ENCODE measurements at places on chromosomes 7 and 10.

DNA sequence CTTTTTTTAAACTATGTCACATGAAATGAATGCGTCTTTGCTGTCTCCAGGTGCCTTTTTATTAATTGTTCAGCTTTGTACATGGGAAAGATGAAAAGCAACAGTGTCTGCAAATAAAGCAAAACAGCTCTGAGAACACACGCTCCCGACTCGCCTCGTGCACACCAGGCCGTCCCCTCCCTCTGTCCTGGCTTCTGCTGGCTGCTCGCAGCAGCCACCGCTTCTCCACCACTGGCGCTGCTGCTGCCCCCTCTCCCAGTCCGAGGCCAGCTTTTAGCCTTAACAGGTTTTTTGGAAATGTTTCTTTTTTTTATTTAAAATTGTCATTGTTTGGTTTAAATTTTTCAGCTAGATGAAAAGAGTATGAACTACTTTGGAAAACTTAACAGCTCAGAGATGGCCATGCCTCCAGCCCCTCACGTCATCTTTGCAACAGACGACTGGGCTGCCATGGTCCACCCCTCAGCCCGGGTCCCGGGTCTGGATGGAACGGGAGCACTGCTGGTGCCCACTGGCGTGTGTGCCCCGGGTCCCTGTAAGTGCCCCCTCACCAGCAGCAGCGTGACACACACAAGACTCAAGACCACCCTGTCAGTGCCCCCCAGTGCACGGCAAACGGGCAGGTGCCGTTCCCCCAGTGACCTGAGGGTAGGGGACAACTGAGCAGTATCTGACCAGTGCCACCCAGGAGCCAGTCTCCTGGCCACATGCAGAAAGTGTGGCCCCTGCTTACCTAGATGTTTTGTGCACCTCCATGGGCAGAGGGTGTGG, 415.6 kb upstream of the FOXK1 start:
- no peak for DNase-seq

DNA sequence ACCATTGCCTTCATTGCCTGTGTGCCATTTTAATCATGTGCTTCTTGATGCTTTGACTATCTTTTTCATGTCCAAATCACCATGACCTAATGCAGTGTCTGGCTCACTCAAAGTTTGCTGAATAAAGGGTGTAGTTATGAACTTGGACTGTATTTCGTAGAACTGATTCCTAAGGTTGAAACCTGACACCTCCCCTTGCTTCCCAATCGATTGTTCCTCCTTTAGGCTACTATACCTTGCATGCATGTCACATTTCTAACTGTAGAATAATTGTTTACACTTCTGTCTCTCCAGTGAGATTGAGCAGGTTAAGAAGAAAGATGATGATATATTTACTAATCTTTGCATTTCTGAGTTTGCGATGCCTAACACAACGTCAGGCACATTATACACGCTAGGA, 41.0 kb upstream of the CDK1 start:
- DNase-seq, result no peak

DNA sequence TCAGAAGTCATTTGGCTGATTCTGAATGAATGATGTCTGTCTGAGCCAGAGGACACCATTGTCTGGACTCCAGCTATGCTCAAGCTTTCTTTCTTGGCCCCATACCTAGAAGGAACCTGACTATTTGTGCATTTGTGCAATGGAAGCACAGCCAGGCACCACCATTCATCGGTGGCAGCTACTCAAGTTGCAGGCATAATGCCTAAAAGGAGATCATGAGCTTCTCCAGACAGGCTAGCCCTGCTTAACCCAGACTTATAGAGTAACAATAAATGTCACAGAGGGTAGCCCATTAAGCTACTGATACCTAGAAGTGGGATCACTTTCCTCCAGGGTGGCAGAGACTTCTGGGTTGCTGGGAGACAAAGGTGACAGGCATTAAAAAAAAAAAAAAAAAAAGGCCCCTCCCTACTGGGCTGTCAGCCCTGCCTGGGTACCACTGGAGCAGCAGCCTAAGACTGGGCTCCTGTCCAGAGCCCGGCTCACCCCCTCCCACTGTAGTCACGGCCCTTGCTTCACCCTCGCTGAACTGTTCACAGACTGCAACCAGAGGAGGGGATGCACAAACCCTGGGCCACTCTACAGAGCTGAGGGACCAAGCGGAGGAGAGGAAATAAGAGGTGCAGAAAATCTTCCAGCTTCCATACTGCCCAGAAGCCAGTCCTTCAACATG, 75.4 kb upstream of the ATP6V0A4 start:
- no peak for DNase-seq

GRCh38 chr10:124624466-124624865, 119.7 kb downstream of the FAM53B start:
- DNase-seq, result no peak

DNA sequence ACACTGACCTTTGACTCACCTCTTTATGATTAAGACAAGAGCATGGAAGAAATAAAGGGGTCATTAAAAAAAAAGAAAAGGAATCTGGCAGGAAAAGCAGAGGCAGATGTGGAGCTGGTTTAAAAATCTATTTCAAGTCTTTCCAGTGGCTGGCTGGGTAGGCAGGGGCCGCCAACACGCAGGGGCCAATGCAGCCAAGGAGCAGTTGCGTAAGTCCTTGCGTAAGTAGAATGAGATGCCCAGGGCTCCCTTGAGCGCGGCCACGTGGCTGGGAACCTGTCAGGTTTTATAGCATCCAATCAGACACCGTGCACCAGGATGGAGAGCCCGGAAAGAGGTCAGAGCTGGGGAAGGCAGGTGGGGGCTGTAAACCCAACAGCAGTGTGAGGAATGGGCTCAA, 123.8 kb upstream of the INSYN2A start:
- DNase-seq, result no peak

GRCh38 chr10:61159253-61159652, 215.3 kb upstream of the RHOBTB1 start:
- DNase-seq, result no peak

GRCh38 chr10:129774736-129775401, 189.2 kb downstream of the EBF3 start:
- no peak for DNase-seq

GRCh38 chr10:19958787-19959186, 142.6 kb downstream of the PLXDC2 start:
- DNase-seq, result no peak

- no peak for DNase-seq
These were observed 21.8 kb downstream of the VIM start for GRCh38 chr10:17249820-17250219.

DNA sequence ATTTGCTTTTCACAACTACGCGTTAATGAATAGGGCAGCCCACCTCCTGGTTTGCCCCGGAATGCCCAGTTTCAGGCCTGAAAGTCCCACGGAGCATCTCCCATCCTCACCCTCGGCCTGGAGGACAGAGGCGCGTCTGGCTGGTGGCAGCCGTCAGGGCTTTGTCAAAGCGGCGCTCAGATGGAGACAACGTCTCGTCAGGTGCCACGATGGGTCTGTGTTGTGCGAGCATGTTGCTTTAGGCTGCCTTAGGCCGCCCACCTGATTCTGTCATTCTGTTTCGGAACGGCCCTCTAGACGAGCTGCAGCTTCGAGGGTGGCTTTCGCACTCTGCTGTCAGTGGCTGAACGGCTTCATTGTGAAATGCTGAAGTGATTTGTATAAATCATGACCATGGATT, 39.4 kb upstream of the CFAP46 start:
- DNase-seq, result no peak

DNA sequence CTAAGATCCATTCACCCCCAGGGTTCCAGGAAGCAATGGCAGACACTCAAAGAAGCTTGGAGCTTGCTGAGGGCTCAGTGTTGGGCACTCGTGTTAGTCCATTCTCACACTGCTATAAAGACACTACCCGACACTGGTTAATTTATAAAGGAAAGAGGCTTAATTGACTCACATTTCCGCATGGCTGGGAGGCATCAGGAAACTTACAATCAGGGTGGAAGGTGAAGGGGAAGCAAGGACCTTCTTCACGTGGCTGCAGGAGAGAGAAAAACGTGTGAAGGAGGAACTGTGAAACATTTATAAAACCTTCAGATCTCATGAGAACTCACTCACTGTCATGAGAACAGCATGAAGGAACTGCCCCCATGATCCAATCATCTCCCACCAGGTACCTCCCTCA, 44.7 kb upstream of the SMNDC1 start:
- DNase-seq, result no peak

DNA sequence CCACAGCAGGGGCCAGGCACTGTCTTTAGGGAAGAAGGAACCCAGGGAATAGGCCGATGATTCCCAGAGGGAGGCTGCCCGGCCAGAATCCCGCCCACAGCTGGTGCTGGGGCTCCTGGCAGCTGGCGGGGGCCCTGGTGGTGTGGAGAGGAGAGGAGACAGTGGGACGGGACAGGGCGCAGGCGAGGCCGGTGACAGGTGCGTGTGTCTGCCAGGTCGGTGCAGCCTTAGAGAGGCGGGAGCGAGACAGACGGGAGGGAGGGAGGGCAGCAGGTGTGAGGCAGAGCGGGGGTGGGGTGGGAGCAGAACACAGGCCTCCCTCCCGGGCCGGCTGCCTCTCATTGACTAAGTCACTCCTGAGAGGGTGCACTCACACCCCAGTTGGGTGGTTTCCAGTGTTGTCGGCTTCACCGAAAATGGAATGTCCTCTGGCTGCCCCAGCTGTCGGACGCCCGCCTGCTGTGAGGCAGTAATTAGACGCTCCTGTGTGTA, 55.2 kb downstream of the ELFN1 start:
- DNase-seq, result no peak

GRCh38 chr10:12874501-12874900, 127.0 kb downstream of the CCDC3 start:
- no peak for DNase-seq

- DNase-seq, result no peak
These were observed 213.8 kb upstream of the ZNF804B start for GRCh38 chr7:88545663-88546062.

- DNase-seq, result no peak
These were observed 75.5 kb upstream of the PPP2R2D start for GRCh38 chr10:131825150-131825848.

DNA sequence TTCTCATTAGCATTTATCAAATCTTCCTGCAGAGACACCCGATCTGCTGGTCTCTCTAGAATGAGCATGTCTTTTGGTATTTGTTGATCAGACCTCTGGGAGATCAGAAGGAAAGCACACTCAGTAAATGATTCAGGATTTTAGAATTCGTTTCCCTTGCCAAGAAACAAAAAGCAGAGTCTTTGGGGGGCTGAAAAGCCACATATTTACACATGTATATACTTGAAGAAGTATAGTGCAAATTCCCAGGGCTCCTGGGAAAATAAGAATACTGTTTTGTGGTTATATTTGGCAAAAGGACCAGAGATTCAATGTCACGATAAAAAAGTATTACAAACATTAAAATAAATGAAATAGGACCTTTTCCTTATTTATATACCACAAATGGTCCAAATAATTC, 100.2 kb downstream of the AGMO start:
- no peak for DNase-seq

- DNase-seq, result no peak
These were observed 620.4 kb downstream of the GALNT17 start for GRCh38 chr7:71752171-71752935.

GRCh38 chr10:44264244-44264643, 120.7 kb downstream of the CXCL12 start:
- no peak for DNase-seq

- no peak for DNase-seq
These were observed 32.5 kb upstream of the TRUB1 start for GRCh38 chr10:114905450-114905849.

Measured in stimulated activated CD4-positive, alpha-beta T cell treated with anti-CD3 and anti-CD28 coated beads, Interleukin-15, amount 100 ng/mL, for 1 hour (primary cell).